ENCODE measurements at places on chromosomes 13 and 19.
A peak's percentile ranks its signal among the peaks of the same experiment; 100 is the strongest.

- DNase-seq, result no peak
These were observed 213.2 kb downstream of the ATP8A2 start for GRCh38 chr13:25585000-25585399.

GRCh38 chr13:70034286-70034685, 73.3 kb upstream of the ATXN8OS start:
- DNase-seq, result no peak

GRCh38 chr13:71695662-71696061, 171.3 kb downstream of the DACH1 start:
- no peak for DNase-seq

DNA sequence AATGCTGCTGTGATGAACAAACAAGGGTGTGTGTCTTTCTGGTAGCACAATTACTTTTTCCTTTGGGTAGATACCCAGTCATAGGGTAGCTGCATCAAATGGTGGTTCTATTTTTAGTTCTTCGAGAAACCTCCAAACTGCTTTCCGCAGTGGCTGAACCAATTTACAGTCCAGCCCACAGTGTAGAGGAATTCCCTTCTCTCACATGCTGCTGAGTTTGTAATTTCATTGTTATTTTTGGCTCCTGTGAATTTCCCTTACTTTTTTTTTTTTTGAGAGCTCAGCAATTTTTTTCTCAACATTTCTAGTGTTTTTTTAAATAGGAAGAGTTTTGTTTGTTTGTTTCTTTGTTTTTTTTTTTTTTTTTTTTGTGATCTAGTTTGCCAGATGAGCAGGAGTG, 37.5 kb upstream of the ADGRE1 start:
- no peak for DNase-seq

- DNase-seq, result peak; percentile 18
These were observed 4.6 kb upstream of the PRKCG start for GRCh38 chr19:53877361-53877766.

DNA sequence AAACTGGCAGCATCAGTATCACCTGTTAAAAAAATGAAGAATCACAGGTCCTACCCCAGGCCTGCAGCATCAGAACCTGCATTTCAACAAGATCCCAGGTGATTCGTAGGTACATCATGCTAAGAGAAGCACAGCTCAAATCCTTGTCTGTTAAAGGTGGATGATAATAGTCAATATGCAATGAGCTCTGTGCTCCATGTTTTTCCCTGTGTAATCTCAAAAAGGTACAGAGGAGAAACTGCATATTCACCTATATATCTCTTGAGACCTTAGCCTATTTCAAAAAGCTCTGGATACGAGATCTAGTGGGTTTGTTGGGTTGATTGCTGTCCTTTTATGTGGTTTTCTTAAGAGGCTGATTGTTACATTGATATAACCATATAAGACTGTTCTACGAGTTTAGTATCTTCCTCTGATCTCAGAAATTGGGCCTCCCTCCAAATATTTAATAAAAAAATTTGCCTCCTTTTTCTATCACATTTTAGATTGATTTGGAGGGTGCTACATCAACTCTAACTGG, 148.9 kb downstream of the DCT start:
- DNase-seq, result no peak

- DNase-seq, result no peak
These were observed 26.0 kb upstream of the RANBP3 start for GRCh38 chr19:6003976-6004375.

DNA sequence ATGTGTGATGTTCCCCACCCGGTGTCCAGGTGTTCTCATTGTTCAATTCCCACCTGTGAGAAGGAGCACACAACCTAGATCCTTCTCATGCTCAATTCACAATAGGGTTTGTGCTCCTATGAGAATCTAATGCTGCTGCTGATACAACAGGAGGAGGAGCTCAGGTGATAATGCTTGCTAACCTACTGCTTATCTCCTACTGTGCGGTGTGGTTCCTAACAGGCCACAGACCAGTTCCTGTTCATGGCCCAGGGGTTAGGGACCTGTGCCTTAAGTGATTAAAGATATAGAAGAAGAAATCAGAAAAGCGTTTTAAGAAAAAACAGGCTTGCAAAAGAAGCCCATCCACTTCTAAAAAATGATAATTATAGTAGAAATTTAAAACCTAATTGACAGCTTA, 17.5 kb downstream of the DLEU7 start:
- no peak for DNase-seq

- DNase-seq, result no peak
These were observed 5.1 kb upstream of the SIGLEC7 start for GRCh38 chr19:51136851-51137551.

DNA sequence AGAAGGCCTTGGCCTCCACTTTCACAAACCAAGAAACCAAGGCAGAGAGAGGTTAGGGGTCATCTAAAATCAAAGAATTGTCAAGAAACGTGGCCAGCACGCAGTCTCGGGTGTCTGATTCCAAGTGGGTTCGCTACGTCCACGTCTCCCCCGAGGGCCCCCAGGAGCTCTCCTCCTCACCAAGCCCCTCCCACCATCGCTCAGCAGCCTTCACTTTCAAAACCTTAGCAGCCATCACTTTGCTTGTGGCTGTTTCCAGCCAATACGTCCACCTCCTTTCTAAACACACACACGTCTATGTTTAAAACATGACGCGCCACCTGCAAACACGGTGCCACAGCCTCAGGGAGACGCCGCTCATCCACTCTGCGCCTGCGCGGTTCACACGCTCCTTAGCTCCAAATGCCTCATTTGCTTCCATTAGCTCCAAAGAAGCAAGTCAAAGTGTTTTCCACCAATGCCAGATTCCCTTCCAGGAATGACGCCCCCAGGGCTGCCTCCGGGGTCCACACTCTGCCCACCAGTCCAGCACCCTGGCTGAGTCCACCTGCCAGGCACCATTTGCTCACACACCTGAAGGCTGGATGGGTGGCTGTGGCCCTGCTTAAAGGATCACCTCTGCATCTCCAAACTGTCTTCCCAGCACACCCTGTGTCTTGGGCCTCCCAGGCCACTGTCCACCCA, 5.5 kb downstream of the RASA3 start:
- DNase-seq, result no peak

DNA sequence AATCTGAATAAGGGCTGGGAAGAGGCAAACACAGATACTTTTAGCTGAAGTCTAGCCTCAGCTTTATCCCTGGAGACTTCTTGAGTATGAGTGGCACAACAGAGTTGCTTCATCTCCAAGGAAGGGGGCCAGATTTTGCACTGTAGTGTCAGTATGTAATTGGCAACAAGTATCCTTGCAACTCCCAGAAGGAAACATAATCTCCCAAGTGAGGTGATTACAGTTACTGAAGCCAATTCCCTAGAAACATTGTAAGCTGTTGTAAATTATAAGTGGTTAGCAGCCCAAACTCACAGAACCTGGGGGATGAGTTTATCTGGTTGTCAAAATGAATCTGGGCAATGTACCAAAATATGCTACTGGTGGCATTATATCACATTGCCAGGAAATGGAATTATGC, 2065.7 kb upstream of the PCDH20 start:
- no peak for DNase-seq

GRCh38 chr19:53086949-53087348, 16.3 kb downstream of the ZNF160 start:
- no peak for DNase-seq

GRCh38 chr19:8158411-8159074, 9.2 kb upstream of the FBN3 start:
- DNase-seq, result peak; percentile 58

GRCh38 chr13:24196593-24197197, 36.2 kb downstream of the SPATA13 start:
- DNase-seq, result no peak

DNA sequence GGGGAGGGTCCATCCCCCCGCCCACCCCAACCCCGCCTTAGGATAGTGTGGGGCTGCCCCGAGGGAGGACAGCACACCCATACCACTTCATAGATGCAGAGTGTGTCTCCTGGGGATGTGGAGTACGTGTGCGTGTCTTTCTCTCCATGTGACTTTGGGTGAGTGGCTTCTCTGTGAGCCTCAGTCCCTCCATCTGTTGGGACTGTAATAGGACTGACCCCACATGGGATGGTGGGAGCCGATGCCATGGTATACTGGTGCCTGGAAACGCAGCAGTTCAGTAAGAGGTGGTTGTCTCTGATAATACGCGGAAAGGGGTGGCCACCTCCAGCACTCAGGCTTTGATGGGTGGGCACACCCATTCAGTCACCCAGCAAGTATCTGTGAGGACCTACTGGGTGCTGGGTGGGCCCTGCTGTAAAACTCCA, 816 bp upstream of the PRKD2 start:
- DNase-seq, result no peak

DNA sequence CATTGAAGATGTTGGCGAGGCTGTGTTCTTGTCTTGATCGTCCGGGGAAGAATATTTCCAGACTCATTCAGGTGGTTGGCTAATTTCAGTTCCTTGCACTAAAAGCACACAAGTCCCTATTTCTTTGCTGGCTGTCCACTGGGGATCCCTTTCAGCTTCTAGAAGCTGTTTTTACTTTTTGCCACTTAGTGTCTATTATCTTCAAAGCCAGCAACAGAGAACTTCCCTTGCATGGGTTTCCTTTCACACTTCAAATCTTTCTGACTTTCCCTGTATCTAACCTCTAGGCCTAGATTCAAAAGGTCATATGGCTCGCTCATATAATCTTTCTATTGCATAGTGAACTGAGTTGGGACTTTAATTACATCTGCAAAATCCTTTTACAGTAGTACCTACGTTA, 215.3 kb upstream of the PCDH9 start:
- no peak for DNase-seq

- peak; percentile 29 for DNase-seq
These were observed 183.5 kb upstream of the UBL3 start for GRCh38 chr13:30033681-30034457.

DNA sequence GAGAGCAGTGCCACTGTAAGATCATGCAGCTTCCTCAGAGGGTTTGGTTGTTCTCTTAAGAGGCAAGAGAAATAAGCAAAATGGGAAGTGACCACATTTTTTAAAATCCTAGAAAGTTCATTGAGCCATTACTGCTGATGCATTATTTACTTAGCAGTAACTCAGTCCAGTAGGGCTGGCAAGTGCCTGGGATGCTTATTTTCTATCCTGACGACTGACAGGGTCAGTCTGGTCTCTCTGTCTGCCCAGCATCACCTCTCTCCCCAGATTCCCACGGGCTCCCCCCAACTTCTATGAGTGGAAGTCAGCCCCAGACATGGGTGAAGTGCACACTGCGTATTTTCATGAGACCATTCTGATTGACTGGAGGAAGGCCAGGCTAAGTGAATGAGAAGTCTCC, 10.4 kb downstream of the SHISA2 start:
- DNase-seq, result no peak

GRCh38 chr13:53507741-53508140, 479.1 kb downstream of the OLFM4 start:
- DNase-seq, result no peak

DNA sequence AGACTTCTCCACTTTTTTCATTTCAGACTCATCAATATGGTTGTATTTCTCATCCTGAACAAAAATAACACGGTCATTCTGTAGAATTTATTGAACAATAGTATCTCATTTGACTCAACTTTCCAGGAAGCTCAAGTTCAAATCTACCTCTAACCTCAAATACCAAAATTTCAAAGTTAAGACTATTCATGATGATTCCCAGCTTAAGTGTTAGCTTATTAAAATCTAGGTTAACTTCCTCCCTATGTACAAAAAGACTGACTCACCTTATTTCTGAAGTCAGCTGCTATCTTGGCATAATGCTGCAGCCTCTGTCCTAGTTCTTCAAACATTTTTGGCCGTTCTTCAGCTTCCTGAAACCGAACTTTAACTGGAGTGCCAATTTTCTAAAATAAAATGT, 23.2 kb downstream of the HSPH1 start:
- no peak for DNase-seq

- no peak for DNase-seq
These were observed 82.9 kb downstream of the DIAPH3 start for GRCh38 chr13:60080850-60081249.

DNA sequence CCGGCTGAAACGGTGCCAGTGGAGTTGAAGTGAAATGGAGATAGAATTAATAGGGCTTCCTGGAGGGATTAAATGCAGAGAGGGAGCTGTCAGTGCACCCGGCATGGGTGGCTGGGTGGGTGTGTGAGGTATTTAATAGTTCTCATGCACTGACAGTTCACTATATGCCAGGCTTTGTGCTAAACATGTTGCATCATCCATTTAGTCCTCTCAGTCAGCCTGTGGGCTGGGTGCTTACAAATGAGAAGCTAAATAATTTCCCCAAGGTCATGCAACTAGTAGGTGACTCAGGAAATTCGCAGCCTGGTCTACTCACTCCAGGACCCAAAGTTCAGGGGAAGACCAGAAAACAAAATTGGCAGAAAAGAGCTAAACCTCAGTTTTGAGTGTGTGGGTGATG, 63.5 kb upstream of the SPATA13 start:
- no peak for DNase-seq

GRCh38 chr13:28493740-28494503, 1.0 kb downstream of the FLT1 start:
- no peak for DNase-seq

DNA sequence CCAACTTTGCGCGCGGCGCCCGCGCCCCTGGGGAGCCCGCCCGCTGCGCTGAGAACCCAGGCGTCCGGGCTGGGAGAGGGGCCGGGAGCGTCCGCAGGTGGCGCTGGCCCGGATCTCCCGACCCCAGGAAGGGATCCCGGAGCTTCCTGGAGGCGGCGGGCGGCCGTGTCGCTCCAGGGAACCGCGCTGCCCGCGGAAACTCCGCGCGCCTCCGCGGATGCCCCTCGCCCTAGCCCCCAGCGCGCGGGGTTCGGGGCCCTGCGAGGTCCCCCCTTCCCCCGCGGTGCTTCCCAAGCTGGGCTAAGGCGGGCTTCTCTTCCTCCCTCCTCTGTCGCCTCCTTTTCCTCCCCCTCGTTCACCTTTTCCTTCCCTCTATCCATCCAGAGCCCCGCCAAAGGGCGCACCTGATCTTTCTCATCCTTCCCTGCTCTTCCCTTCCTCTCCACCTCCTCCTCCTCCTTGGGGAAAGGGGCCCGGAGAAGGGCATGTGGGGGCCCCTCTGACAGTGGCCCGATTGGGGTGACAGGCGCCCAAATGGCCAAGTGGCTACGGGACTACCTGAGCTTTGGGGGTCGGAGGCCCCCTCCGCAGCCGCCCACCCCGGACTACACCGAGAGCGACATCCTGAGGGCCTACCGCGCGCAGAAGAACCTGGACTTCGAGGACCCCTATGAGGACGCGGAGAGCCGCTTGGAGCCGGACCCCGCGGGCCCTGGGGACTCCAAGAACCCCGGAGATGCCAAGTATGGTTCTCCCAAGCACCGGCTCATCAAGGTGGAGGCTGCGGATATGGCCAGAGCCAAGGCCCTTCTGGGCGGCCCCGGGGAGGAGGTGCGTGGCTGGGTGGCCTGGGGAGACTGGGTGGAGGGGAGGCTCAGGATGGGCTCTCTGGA, 710 bp downstream of the SHD start:
- DNase-seq, result no peak

DNA sequence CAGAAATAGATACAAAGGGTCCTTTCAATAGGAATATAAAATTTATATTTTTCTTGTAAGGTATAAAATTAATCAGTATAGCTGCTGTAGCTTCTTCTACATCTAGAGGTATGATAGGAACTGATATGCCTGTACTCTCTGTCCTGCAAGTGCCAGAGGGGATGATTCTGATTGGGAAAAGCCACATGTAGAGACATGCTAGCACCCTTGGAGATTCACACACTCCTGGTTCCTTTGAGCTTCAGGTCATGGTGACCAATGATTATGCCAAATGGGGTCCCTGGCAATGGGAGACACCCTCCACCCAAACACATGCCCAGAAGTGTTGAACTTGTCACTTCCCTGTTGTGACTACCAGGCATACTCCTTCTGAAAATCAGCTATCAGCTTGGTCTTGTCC, 14.7 kb upstream of the METTL21C start:
- no peak for DNase-seq

GRCh38 chr19:47110521-47111005, 3.0 kb downstream of the ZC3H4 start:
- no peak for DNase-seq

Measured in RCC 7860 (cell line).